ENCODE measurements at places on chromosomes 1 and 21.

- DNase-seq, result peak; percentile 97
Observed at GRCh38 chr1:234610666-234611224, 767 bp upstream of the IRF2BP2 start.

GRCh38 chr1:178923512-178923911 is 52.6 kb upstream of the ANGPTL1 start:
- no peak for DNase-seq

GRCh38 chr1:65216989-65217388 is 69.0 kb downstream of the AK4 start:
- DNase-seq, result no peak

DNA sequence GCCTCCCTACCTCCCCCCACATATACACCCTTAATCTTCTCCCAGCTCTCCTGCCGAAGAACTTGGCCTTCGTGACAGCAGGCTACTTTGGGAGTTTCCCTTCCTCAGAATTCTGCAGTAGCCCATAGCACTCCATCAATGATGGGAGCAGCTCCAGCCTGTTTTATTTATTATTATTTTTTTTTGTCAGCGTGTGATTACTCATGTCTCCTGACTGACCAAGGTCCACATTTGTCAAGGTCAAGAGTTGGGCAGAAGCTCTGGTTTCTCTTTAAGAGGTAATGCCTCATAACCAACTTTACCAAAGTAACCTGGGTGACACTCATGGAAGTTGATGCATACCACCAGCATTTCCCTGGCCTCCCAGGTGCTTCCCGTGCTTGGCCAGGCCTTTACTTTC is 125.4 kb downstream of the ZZZ3 start:
- DNase-seq, result no peak

DNA sequence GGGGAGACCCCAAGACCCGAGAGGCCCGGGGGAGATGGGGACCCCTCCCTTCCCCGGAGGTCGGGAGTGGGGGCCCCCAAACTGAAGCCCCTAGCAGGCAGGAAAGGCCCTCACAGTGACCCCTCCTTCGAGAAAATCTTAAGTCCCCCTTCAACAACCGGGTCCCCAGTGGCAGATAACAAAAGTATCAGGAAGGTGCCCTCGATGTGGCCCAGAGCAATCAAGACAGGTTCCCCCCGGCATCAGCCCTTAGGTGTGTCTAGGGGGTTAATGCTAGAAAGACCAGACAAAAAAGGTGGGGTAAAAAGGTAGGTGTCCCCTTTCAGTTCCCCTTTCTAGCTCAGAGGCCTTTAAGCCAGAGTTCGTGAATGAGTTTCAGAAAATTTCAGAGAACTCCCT is 282 bp upstream of the ECE1 start:
- peak; percentile 26 for DNase-seq
